NCI-H774 (cell line): ENCODE measurements at places on chromosomes 16 and 17.

GRCh38 chr17:49676276-49676868, 1.5 kb downstream of the SPOP start:
- no peak for DNase-seq

- no peak for DNase-seq
These were observed 5.0 kb downstream of the JUP start for GRCh38 chr17:41781404-41782110.

DNA sequence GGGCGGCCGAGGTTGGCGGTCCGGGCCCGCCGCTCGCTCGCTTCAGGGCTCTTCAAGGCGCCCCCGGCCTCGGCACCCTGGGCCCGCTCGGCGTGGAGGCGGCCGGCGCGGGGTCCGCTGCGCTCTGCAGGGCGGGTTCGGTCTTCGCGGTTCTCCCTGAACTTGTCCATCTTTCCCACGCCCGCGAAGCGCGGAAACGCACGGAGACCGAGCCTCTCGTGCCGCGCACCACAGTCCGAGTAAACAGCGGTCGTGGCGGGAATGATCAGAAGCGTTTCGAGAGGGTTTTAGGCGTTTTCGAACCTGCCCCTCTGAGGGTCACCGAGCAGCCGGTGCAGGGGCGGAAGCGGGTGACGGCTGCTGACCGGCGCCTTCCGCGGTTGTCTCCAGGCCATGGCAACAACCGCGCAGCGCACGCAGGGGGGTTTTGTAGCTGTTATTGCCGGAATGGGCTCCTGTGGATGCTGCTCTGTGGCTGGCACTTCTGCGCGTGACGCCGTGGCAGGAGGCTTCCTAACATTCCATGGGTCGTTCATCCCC, 414 bp downstream of the NARF start:
- DNase-seq, result no peak

- no peak for DNase-seq
These were observed 1.3 kb downstream of the NETO2 start for GRCh38 chr16:47142486-47142820.

DNA sequence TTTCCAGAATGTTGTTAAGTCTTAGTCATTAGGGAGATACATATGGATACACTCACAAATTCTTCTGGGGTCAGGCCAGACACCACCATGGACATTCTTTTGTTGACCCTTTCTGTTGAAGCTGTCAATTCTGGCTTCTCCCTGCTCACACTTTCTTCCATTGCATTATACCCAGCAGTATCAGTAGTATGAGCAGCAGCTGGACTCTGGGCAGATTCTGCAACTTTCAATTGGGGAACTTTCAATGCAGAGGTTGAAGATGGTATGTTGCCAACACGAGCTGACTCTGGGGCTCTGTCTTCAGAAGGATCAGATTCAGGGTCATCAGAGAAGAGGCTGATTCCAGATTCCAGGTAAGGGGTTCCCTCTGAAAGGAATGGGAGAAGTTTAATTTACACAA, 45.8 kb downstream of the RND2 start:
- DNase-seq, result no peak

DNA sequence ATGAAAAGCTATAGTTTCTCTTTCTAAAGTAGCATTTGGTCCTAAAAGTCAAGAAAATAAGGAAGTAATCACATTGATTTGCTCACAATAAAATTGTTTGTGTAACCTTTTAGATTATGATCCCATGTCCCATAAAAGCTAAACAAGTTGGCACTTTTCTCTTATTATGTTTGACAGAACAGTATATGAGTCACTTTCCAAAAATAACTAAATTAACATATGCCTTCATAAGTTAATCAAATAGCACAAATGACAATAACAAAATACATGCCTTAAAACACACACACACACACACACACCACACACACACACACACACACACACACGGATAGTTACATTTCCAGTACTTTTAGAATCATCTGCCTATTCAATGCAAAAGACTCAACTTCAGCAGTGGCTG, 2.8 kb downstream of the MED13 start:
- DNase-seq, result no peak

DNA sequence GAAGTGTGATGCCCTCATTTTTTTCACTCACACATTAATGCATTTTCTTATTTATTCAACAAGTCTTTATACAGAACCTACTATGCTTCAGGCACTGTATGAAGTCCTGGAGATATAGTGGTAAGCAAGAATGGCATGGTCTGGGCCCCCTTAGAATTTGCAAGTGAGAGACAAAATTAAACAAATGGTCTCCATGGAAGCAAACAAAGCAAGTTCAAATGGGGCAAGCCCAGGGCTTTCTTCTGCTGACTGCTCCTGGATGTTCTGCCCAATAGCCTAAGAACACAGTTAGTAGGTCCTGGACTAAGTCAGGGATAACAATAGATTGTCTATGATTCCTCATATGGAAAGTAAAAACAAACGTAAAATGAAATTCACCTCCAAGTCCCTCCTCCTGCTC, 31.3 kb upstream of the DDX52 start:
- no peak for DNase-seq

DNA sequence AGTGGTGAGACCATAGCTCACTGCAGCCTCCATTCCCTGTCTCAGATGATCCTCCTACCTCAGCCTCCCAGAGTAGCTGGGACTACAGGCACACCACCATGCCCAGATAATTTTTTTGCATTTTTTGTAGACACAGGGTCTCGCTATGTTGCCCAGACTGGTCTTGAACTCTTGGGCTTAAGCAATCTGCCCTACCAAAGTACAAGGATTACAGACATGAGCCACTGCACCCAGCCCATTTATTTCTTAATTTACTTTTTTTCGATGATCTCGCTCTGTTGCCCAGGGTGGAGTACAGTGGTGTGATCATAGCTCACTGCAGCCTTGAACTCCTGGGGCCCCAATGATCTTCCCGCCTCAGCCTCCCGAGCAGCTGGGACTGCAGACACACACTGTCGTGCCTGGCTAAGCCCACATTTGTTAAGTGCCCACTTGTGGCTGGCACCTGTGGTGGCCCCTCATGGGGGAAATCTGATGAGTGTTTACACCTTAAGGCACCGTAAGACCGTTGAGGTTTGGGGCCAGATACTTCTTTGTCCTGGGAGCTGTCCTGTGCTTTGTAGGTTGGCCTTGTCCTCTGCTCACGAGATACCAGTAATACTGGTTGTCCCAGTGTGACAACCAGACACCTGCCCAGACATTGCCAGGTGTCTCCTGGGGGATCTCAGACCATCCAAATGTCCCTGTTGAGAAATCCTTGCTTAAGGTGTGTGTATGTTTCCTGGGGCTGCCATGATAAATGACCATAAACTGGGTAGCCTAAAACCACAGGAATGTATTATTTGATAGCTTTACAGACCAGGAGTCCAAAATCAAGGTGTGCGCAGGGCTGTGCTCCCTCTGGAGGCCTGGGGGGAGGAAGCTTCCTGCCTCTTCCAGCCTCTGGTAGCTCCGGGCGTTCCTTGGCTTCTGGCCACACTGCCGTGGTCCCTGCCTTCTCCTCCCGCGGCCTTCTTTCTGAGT, 141.4 kb upstream of the GSE1 start:
- DNase-seq, result no peak

- no peak for DNase-seq
These were observed 494 bp downstream of the PRSS41 start for GRCh38 chr16:2798723-2799204.

DNA sequence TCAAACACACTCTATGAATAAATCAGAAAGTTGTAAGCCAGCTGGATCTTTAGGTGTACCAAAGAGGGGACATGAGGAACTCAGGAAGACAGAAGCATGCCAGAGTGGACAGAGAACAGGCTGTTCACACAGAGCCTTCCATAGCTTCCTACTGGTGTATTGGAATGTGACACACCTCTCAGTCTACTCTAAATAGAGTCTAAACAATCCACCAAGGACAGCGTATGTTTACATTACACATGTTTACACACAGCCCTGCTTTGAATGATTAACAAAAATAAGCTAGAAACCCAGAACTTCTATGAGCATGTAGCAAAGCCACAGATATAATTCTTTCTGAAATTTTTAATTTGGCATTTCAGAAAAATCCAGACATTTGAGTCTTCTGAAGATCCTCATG, 1279.0 kb upstream of the CDH8 start:
- no peak for DNase-seq

DNA sequence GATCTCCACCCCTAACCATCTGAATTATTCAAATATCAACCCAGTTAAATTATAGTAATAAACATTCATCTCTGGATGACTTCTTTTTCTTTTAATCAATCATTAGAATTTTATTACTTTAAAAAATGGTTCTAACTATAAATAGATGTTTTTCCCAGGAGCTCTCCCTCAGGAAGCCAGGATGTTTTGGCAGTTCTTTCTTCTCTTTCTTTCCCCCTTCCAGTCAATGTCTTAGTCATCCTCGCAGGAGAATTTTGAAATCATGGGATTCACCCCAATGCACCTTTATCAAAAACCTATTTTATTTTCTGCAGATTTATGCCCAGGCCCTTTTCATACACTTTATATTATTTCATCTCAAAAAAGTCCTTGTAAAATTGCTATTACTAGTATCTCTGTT, 711.6 kb downstream of the CDH11 start:
- no peak for DNase-seq

GRCh38 chr17:28997806-28998205, 8.0 kb downstream of the SEZ6 start:
- DNase-seq, result peak; percentile 67

DNA sequence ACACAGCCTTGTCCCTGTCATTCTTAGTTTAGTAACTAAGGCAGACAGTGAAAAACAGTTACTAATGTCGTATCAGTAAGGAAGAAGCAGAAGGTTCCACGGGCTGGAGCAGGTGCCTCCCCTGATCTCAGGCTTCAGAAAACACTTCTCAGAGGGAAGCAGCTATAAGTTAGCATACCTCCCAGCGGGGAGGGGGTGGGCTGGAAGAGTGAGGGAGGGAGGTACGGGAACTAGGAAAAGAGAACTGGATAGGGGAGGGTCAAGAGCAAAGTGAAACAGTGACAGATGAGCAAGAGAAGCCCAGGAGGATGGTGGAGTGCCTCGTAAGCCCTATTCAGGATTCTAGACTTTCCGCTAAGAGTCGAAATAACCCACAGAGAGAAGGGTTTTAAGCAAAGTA, 186.3 kb upstream of the XYLT1 start:
- DNase-seq, result no peak

GRCh38 chr17:33334703-33335102, 41.6 kb upstream of the ASIC2 start:
- no peak for DNase-seq
